ENCODE measurements at places on chromosomes 3 and 15.
A peak's percentile ranks its signal among the peaks of the same experiment; 100 is the strongest.

GRCh38 chr3:47288966-47289910, 6.5 kb downstream of the KLHL18 start:
- H3K36me3 ChIP-seq: peaks cover 6% of the 10 kb centered on the region
- DNase-seq: no peak
- H3K27me3 ChIP-seq: no peaks in the 10 kb centered on the region
- no peak overlapping the region for H3K27ac ChIP-seq

- DNase-seq: no peak
- H3K4me1 ChIP-seq: no peaks in the 10 kb centered on the region
- H3K27ac ChIP-seq: no peak overlapping the region
- H3K27me3 ChIP-seq: no peaks in the 10 kb centered on the region
- no peak overlapping the region for H3K4me3 ChIP-seq
Measured at GRCh38 chr3:157176934-157177333, 17.0 kb upstream of the CCNL1 start.

GRCh38 chr15:51494411-51495314, 127.9 kb downstream of the DMXL2 start:
- H3K27me3 ChIP-seq: no peaks in the 10 kb centered on the region
- H3K27ac ChIP-seq: no peak overlapping the region
- no peaks in the 10 kb centered on the region for H3K36me3 ChIP-seq
- H3K4me3 ChIP-seq: no peak overlapping the region
- DNase-seq: no peak
- H3K4me1 ChIP-seq: no peaks in the 10 kb centered on the region

DNA sequence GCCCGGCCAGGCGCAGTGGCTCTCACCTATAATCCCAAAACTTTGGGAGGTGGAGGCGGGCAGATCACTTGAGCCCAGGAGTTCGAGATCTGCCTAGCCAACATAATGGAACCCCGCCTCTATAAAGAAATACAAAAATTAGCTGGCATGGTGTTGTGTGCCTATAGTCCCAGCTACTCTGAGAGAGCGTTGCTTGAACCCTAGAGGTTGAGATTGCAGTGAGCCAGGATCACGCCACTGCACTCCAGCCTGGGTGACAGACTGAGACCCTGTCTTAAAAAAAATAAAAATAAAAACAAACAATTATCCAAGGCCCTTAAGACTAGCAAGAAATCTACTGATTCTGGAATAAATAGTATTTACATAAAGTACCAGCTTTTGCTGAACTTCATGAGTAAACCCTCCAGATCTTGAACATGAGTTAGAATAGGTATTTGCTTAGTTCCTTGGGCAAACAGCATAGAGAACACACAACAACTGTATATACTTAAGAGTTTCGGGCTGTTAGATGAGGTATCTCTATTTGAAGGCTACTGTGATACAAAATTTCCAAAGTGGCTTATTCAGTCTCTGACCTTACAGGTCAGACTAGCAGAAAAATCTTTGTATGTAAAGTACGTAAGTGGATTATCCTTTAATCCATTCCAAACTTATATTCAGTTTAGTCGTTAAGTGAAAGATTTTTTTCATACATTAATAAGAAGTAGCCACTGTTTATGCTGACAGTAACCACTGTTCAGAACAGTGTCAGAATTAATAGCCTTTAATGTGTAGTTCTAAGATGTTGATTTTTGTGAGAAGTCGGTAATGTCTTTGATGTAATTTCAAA, 171.1 kb upstream of the CGNL1 start:
- no peak overlapping the region for H3K4me3 ChIP-seq
- DNase-seq: no peak
- H3K27ac ChIP-seq: no peak overlapping the region
- H3K27me3 ChIP-seq: no peaks in the 10 kb centered on the region

DNA sequence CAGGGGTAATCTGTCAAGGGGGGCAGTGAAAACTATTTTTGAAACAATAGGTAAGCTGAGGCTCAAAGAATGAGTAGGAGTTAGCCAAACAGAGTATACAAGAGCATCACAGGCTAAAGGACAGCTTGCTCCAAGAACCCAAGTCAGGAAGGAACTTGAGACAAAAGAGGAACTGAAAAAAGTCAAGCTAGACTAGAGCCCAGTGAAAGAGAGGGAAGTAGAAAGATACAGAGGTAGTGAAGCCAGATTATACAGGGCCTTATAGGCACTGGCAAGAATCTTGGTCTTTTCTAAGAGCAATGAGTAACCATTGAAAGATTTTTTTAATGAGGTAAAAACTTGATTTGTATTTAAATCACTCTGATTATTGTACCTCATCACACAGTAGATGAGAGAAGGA, 69.9 kb downstream of the FILIP1L start:
- no peak for DNase-seq
- H3K27me3 ChIP-seq: no peaks in the 10 kb centered on the region
- H3K4me3 ChIP-seq: no peak overlapping the region

GRCh38 chr3:10950476-10951294, 41.9 kb upstream of the SLC6A1 start:
- H3K4me1 ChIP-seq: no peaks in the 10 kb centered on the region
- DNase-seq: peak; percentile 69
- no peaks in the 10 kb centered on the region for H3K27me3 ChIP-seq
- H3K36me3 ChIP-seq: no peaks in the 10 kb centered on the region
- no peak overlapping the region for H3K4me3 ChIP-seq

DNA sequence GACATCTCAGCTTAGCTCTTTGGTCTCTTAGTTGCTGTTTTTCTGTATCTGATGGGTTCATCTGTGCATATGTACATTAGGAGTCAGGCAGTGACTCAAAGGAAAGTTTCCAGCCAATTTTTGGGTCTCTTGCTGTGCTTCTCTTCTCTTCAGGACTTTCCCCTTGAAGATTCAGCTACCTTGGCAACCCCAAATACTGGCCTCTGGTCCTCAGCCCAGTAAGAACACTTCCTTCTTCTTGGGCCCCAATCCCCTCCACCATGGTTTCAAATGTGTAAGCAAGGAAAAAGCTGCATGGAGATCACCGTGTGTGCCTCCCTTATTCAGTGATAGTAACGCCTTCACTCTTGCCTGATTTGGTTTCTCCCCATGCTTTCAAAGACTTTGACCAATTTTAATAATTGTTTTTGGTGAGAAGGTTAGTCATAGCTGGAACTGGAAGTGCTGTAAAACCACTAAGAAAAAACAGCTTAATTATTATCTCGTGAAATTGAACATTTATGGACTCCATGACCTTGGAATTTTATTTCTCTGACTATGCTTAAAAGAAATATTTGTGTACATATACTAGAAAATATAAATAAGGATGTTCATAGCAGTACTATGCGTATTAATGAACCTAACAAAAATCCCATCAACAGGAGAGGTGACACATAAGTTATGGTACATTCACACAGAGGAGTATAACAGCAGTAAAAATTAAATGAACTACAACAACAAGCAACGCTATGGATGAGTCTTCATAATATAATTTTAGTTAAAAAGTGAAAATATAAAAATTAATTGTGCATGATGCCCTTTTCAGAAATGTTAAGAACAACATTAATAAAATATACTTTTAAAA, 125.3 kb upstream of the BCL6 start:
- no peak overlapping the region for H3K27ac ChIP-seq
- H3K36me3 ChIP-seq: no peaks in the 10 kb centered on the region
- H3K27me3 ChIP-seq: no peaks in the 10 kb centered on the region
- DNase-seq: no peak
- H3K4me3 ChIP-seq: no peak overlapping the region

GRCh38 chr3:110881069-110881468, 190.5 kb upstream of the NECTIN3 start:
- DNase-seq: peak; percentile 51
- H3K4me3 ChIP-seq: no peak overlapping the region
- H3K27me3 ChIP-seq: no peaks in the 10 kb centered on the region
- no peaks in the 10 kb centered on the region for H3K4me1 ChIP-seq
- no peak overlapping the region for H3K27ac ChIP-seq

DNA sequence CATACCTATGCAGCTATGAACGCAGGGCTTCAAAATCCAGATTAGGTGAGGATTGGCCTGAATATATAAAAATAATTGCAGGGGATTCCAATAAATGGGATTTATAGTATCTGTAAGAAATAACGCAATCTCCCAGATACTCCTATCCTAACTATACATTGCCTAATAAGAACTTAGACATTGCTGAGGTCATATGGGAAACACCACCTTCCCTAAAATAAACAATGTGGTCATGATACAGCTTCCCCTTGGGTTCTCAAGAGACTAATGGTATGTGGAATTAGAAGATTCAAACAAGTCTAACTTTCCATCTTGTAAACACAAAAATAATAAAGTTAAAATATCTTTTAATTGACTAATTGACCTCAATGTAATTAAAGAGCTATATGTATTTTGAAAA, 28.2 kb downstream of the UBE3A start:
- no peaks in the 10 kb centered on the region for H3K4me1 ChIP-seq
- H3K27me3 ChIP-seq: no peaks in the 10 kb centered on the region
- no peak for DNase-seq

GRCh38 chr3:52792413-52792812, 2.2 kb upstream of the ITIH3 start:
- H3K27me3 ChIP-seq: no peaks in the 10 kb centered on the region
- H3K4me1 ChIP-seq: no peaks in the 10 kb centered on the region
- no peak overlapping the region for H3K27ac ChIP-seq
- no peaks in the 10 kb centered on the region for H3K36me3 ChIP-seq

DNA sequence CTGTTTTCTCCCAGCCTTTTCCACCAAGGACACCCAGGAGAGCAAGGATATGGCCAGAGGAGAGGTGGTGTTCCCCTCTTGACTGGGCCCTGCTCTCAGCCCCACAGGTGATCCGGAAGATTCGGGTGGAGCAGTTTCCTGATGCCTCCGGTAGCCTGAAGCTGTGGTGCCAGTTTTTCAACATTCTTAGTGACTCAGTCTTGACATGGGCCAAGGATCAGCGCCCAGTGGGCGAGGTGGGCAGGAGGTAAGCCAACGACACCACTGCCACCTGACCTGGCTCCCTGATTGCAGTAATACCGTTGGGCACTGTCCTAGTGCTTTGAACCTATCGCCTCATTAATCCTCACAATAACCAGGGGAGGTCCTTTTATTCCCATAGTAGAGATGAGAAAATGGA, 25.3 kb upstream of the SLC28A1 start:
- H3K4me1 ChIP-seq: no peaks in the 10 kb centered on the region
- no peak overlapping the region for H3K27ac ChIP-seq
- H3K4me3 ChIP-seq: no peak overlapping the region
- peaks cover 4% of the 10 kb centered on the region for H3K36me3 ChIP-seq
- DNase-seq: no peak

- H3K36me3 ChIP-seq: no peaks in the 10 kb centered on the region
- no peak for DNase-seq
- no peak overlapping the region for H3K27ac ChIP-seq
- H3K27me3 ChIP-seq: no peaks in the 10 kb centered on the region
- no peaks in the 10 kb centered on the region for H3K4me1 ChIP-seq
Measured at GRCh38 chr15:91199511-91199910, 99.5 kb downstream of the SV2B start.

DNA sequence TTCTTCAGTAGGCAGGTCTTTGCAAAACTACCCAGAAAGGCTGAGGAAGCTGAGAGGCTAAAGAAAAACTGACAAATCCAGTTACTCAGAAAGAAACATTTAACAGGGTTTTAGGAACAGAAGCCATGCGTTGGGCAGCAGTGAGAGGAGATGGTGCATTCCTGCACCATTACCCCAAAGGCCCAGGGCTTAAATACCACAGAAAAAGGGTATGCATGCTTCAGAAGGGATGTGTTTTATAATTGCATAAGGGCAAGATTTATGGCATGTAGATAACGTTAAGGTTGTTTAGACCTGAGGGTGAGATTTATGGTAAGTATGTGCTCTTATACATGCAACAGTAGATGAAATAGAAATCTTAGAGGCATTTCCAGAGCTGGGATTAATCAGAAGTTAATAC, 10.0 kb downstream of the C3orf52 start:
- DNase-seq: peak; percentile 45
- H3K4me1 ChIP-seq: peaks cover 8% of the 10 kb centered on the region
- H3K27me3 ChIP-seq: no peaks in the 10 kb centered on the region
- H3K27ac ChIP-seq: no peak overlapping the region
- H3K4me3 ChIP-seq: no peak overlapping the region
- no peaks in the 10 kb centered on the region for H3K36me3 ChIP-seq

Measured in mesendoderm (in vitro differentiated cells).